ENCODE measurements at places on chromosomes 3 and 15.

DNA sequence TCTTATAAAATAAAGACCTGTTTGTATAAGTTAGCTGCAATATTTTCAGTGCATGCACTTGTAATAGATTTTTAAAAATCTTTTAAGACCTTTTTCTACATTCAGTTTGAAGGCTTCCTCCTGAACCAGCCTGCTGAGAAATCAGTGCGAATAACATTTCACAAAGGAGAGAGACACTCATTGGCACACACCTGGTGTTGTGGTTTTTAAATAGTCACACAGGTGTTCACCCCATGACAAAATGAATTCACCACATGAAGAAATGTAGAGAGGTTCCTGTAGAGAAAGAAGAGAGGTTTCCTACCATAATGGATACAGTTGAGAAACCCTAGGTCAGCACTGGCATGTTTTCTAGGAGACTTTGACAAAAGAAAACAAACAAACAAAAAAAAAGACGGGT, 237.3 kb downstream of the CNTN6 start:
- no peak for DNase-seq

DNA sequence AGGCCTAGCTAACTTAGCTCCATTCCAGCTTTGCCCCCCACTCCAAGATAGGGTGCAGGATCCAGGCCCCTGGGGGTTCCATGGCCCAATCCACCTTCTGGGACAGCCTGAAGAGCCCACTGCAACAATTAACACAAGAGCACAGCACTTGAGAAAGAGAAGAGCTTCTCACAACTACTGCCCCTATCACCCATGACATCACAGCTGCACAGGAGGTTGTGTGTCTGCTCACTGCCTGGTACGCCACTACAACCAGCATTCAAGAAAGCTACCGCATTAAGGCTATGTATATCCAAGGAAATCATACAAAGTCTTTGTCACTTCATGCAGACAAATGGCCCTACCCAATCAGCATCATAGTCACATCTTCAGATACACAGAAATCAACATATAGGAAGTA, 62.0 kb downstream of the MYO5A start:
- DNase-seq: no peak

DNA sequence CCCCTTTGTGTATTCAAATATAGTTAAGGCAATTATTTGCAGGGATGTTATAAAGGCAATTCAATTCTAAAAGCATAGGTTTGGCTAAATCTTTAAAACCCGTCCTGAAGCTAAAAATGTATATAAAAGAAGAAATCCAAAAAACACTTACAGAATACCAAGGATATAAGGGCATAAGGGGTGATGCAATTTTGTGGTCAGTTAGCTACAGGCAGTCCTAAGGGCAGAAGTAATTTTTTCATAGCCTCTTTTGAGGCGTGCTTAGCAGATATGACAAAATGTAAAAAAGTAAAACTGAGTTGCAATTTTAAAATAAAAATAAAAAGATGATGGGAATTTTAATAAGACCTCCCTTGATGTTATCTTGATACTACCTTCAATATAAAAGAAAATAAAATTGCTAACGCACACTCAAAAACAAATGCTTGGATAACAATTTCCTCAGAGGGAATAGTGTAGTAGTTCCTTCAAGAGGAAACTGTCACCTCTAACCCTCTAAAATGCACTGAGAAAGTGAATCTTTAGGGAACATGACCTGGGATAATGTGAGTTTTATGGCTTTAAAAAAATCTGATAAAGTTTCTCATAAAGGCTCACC, 104.2 kb downstream of the MYH15 start:
- DNase-seq: no peak

DNA sequence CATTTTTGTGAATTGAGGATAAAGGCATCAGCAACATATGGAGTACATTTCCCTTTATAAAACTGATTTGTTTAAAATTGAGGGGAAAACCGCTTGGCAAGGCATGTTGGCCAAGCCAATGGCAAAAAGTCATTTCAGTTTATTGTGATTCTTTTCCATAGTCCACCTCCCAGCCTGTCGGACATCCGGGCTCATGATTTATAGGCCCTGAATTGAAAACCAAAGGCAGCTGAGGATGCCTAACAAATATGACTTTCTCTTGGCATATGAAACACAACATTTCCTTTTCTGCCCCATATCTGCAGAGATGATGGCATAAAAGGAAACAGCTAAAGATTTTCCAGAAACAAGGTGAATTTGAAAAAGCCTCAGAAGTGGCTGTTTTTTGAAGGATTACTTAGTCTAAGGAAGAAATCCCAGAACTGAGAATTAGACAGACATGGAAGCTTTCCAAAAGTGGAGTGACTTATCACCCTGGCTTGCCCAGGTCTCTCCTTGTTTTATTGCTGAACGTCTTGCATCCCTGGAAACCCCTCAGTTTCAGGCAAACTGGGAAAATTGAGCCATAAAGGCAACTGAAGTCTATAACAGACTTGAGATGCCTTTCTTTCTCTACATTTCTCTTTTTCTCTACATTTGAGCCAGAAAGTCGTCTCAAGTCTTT, 74.0 kb downstream of the COL8A1 start:
- no peak for DNase-seq

DNA sequence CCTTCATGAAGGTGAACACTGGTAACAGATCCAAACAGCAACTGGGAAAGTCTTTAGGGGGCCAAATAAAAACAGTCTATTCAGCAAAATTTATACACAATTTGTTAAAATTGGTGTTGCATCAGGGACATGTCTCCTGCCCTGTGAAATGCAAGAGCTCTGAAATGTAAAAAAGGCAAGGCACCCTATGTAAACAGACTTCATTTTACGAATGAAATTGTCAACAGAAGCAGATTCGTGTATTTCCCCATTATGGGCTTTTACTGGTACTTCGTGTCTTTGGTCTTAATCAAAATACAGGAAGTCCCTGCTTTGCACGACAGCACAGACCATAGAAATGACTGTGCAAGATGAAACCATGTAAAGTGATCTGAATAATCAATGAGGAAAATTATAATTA, 127.3 kb upstream of the THBS1 start:
- no peak for DNase-seq

GRCh38 chr3:58924578-58924977, 125.2 kb downstream of the CFAP20DC start:
- DNase-seq: no peak

- no peak for DNase-seq
Observed at GRCh38 chr3:66362541-66362941, 138.3 kb downstream of the LRIG1 start.

DNA sequence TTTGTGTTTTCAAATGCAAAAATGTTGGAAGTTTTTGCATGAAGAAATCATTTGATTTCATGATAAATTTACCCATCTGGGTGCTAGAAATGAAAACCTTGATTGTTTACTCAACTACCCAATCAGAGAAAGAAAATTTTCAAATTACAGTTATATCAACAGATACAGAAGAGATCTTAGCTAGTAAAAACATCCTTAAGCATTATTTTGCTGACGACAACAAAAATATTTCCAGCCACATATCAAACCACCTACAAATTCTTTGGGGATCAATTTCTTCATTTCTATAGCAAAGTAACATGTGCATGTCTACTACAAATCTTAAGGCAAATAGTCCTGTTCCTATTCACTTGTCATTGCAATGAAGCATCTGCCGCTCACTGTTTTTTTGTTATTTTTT, 530.3 kb downstream of the ZIC1 start:
- DNase-seq: no peak

- no peak for DNase-seq
Observed at GRCh38 chr3:17749705-17750293, 7.4 kb upstream of the TBC1D5 start.

DNA sequence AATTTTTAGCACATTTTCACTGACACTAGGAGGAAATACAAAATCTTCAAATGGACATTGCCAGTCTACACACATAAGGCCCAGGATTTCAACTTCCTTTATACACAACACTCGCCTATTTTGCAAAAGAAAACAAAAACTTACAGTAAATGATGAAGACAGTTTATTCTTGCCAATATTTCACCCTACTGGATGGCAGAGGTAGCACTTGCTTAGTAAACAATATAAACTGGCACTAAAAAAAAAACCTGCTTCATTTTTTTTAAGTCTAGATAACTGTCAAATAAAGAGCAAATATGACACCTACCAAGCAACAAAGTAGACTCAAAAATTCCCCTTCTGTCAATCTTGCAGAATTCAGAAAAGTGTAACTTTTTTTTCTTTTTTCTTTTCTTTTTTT, 204.0 kb downstream of the VPS13C start:
- no peak for DNase-seq

GRCh38 chr3:47890828-47891612, 88.1 kb downstream of the DHX30 start:
- DNase-seq: no peak

DNA sequence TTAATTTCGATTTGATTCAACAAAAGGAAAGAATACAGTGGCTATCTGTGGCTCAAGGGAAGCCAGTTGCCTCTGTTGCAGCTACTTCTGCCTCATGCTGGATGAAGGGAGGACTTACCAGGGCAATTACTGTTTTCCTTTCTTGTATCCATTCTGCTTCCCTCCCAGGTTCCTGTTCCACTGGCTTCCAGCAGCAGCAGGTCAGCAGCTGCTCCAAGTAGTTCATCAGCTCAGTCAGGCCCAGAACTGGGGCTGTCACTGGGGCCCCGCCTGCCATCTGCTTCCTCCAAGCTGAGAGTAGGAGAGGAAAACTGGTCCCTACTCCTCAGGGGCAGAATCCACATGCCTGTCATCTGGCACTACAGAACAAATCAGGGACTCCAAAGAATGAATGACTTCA, 48.6 kb upstream of the ULK4 start:
- no peak for DNase-seq

All from NCI-H2081 (cell line).